ENCODE measurements at places on chromosomes 13 and 19.

DNA sequence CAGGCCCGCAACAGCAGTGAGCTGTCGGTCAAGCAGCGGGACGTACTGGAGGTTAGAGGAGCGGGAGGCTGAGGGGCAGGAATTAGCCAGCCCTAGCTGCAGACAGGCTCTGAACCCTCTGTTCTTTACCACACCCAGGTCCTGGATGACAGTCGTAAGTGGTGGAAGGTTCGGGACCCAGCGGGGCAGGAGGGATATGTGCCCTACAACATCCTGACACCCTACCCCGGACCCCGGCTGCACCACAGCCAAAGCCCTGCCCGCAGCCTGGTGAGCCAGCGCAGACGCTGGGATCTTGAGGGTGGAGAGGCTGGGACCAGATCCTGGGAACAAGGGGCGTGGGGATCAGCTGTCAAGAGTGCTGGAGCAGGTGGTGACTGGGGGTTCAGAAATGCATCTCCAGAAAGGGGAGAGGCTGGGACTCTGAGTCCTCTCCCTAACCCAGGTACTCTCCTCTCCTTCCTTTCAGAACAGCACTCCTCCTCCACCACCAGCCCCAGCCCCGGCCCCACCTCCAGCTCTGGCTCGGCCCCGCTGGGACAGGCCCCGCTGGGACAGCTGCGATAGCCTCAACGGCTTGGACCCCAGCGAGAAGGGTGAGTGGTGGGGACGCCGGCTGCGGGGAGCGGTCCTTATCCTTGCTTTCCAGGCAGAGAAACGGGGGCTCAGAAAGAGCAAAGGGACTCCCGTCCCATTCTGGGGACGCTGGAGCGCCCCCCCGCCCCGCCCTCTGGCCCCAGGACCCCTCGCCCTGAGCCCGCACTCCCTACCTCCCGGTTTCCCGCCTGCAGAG, 10.4 kb downstream of the EPS8L1 start:
- DNase-seq: no peak

- DNase-seq: no peak
Measured at GRCh38 chr13:88602786-88603777, 931.9 kb downstream of the SLITRK5 start.

- DNase-seq: no peak
Measured at GRCh38 chr19:33701565-33701964, 79.8 kb downstream of the CHST8 start.

GRCh38 chr13:27980280-27980998, 8.1 kb downstream of the URAD start:
- no peak for DNase-seq

- DNase-seq: no peak
Measured at GRCh38 chr19:6270822-6271221, 9.0 kb downstream of the MLLT1 start.

- DNase-seq: peak; percentile 92
Measured at GRCh38 chr19:51259348-51260245, 8.7 kb downstream of the SIGLECL1 start.

GRCh38 chr13:59425211-59425741, 738.5 kb downstream of the DIAPH3 start:
- DNase-seq: no peak

DNA sequence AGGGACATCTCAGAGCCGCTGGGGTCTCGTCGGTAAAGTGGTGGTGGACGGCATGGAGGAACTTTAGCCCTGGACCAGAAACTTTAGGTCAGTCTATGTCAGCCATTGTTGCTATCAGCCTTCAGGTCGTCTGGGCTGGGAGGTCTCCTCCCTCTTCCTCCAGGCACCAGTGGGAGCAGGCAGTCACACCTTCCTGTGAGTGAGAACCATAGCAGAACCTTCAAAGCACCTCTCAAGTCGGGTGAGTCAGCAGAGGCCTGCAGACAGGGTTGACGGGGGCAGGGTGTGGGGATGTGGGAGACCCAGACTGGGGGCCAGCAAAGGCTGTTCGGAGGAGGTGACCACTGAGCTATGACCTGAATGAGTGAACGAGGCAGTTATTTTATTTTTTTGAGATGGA, 15.4 kb upstream of the SBNO2 start:
- no peak for DNase-seq

- DNase-seq: no peak
Measured at GRCh38 chr13:80338781-80339562, 2.0 kb downstream of the SPRY2 start.

GRCh38 chr19:44604241-44604640, 9.1 kb upstream of the IGSF23 start:
- no peak for DNase-seq

DNA sequence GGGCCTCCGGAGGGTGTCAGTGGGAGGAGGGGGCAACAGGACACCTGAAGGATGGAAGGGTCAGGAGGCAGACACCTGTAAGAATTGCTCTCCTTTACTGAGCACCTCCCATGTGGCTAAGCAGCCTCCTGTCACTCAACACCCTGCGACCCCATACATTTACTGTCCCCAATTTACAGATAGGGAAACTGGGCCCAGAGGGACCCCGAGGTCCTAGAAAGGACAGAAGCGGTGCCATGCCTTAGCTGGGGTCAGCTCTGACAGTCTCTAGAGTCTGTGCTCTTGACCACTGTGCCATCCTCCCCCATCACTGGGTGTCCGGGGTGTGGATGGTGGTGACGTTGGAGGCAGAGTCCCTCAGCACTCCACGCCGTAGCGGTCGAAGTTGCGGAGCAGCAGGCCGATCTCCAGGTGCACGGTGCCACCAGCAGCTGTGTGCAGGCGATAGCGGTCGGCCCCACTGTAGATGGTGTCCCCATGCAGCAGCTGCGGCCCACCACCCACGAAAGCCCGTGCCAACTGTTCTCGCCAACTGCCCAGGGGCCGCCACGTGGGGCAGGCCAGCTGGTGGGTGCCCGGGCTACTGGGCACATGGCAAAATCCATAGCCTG, 726 bp upstream of the TGFB1 start:
- no peak for DNase-seq

GRCh38 chr19:5903056-5903623, 450 bp downstream of the NDUFA11 start:
- peak; percentile 66 for DNase-seq
